ENCODE measurements at places on chromosomes 7 and 10.

- DNase-seq, result no peak
Observed at GRCh38 chr10:34305189-34305588, 509.9 kb downstream of the PARD3 start.

DNA sequence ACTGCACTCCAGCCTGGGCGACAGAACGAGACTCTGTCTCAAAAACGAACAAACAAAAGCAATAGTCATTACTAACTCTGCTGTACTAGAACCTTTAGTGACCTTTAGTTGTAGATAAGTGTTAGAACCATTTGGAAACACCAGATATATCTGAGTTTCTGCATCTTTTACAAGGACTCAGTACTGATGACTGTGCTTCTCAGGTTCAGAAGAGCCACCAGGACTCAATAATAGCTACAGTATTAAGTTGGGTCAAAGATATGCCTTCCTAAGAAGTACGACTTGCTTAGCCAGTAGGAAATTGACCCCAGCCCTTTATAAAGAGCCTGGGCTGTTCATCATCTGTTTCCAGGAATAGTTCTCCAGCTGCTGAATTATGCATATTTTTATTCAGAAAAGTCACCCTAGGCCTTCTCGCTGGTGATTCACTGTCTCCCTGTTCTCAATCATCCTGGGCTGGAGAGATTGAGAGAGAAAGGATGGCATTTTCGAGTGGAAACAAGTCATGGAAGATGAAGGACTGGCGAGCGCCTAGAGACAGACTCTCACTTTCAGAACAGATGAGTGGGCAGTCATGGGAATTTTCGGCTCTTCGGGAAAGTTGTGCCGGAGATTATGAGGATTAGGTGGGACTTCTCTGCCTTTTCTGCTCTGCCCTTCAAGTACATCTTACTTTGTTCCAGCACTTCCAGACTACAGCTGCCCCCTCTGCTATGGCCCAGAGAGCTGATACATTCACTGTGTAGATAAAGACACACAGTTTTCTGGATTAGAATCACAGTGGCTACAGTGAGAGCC lies 316.1 kb downstream of the CCDC3 start:
- DNase-seq, result no peak

- no peak for DNase-seq
Observed at GRCh38 chr10:33487014-33487776, 152.7 kb upstream of the NRP1 start.

DNA sequence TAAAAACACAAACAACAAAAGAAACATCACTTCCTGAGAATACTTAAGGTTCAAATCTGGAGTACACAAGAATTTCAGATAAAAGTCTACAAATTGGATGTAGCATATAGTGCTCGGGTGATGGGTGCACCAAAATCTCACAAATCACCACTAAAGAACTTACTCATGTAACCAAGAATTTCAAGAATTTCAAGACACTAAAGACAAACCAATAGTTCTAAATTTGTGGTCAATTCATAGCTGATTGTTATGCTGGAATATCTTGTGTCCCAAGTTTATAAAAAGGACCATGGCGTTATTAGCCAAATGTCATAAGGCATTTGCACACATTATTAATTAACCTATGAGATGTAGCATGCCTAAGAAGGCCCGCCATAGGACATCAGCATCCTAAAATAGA lies 1204.1 kb upstream of the AUTS2 start:
- no peak for DNase-seq

- DNase-seq, result no peak
Observed at GRCh38 chr7:116610210-116610609, 61.8 kb upstream of the MET start.

DNA sequence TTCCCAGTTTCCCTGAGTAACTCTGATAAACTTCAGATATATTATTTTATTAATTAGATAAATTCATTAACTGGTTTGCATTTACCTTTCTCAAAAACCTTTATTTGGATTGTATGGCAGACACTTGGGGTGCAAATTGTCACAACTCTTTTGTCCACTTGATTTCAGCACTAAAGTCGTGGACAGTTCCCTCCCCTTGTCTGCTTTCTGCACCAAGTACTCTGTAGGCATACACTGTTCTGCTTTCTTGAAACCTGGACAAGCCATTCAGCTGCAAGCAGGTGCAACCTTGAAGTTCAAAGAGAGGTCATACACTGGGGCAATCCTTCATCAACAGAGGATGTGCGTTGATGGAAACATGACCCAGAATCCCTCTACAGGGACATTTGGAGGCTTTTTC lies 162.9 kb downstream of the ARL5B start:
- no peak for DNase-seq

- DNase-seq, result no peak
Observed at GRCh38 chr7:76080204-76080603, 32.3 kb downstream of the MDH2 start.

GRCh38 chr10:58956926-58957325 lies 219.5 kb upstream of the PHYHIPL start:
- DNase-seq, result no peak

- DNase-seq, result no peak
Observed at GRCh38 chr10:95646160-95646559, 10.4 kb downstream of the ALDH18A1 start.

GRCh38 chr10:112208292-112208691 lies 24.7 kb upstream of the GPAM start:
- DNase-seq, result no peak

Measured in Ammon's horn (tissue), 1 donor.